Ecto neural progenitor cell (in vitro differentiated cells): ENCODE measurements at places on chromosomes 7 and 10.

- no peak for DNase-seq
Measured at GRCh38 chr7:123652406-123652805, 3.3 kb upstream of the LMOD2 start.

- no peak for DNase-seq
Measured at GRCh38 chr7:105376908-105377533, 11.7 kb downstream of the SRPK2 start.

DNA sequence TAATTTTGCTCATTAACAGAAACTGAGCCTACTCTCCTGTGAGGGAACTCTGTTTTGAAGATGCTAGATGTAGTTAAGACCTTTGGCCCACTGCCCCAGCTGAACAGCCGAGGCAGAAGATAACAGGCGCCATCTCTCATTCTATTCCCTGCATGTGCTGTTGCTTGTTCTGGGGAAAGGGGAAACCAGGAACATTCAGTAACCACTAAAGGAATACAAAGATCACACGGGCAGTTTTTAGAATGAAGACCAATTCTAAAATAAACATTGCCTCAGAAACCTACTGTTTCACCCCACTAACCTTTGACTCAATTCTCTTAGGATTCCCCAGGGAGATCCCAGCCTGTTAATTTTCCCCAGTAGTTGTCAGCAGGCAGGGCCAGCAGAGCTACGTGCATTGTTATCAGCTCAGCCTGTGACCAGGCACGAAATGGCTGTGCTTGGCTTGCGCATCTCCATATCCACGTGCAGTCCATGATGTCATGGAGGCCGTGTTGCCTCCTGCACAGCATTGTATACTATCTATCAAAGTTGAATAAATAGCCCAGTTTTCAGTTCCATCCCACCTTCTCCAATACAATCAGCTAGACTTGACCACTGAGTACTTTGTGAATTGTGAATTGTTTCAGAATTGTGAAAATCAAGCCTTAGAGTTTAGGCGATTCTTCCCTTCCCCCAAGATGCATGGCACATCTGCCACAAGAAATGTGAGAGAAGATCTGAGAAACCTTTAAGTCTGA is 36.0 kb downstream of the ANK3 start:
- no peak for DNase-seq

DNA sequence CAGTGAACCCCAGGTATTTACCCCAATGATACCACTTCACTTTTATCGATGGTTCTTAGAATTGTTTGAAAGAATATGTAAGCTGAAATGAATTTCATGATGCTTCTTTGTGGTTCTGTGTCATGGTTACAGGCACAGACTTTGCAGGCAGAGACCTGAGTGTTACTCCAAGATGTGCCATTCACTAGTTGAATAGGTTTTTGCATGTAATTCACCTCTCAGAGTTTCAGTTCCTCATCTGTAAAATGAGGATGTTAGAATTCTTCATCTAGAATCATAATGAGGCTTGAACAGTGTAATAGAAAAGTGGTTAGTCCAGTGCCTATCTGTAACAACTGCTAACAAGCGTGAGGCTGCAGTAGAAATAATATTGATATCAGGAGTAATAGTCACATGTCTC is 54.6 kb downstream of the VSTM2A start:
- no peak for DNase-seq

- DNase-seq: no peak
Measured at GRCh38 chr7:110142939-110143526, 947.9 kb upstream of the LRRN3 start.

DNA sequence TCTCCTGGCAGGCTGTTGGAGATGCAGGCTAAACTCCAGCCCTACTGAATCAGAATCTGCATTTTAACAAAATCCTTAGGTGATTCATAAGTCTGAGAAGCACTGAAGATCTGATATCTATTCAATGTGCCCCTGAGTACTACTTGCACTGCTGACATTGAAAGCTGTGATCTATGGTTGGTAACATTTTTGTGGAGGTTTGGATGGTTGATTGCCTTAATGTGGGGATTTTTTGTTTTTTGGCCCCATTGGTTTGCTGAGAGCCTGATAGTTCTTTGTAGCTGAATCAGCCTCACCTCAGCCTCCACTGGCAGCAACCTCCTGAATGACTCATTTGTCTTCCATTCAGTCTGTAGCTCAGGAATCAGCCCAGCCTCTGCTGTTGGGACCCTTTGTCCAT is 14.7 kb upstream of the LRRN3 start:
- DNase-seq: no peak

- DNase-seq: no peak
Measured at GRCh38 chr7:140310337-140311002, 87.9 kb downstream of the SLC37A3 start.

DNA sequence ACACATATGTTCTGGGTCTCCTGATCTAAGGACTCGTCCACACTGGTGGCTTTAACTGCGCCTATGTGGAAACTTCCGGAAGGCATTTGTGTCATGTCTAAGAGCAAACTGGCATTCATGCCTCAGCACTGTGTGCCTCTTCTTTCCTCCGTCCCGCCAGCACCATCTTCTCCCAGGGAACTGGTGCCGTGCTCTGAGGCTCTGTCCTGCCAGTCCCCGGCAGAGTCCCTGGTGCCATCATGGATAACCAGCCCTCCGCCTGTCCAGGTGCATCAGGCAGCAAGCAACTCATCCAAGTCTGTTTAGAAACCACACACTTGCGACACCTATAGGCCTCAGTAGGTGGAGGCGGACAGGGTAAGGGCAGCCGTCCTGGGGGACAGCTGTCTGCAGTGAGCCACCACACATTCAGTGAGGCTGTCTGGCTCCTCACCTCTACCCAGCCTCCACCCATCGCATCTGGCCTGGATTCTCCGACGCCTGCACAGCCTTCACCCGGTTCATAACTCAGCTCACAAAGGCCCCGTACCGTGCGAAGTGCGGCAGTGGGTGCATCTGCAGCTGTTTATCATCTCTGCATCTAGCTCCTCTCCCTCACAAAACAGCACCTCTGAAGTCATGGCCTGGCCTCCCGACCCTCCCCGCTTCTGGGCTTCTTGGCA is 162.7 kb downstream of the DIP2C start:
- no peak for DNase-seq

- no peak for DNase-seq
Measured at GRCh38 chr10:16904049-16904448, 86.8 kb upstream of the RSU1 start.

GRCh38 chr7:139883814-139884213 is 54.8 kb downstream of the TBXAS1 start:
- no peak for DNase-seq

DNA sequence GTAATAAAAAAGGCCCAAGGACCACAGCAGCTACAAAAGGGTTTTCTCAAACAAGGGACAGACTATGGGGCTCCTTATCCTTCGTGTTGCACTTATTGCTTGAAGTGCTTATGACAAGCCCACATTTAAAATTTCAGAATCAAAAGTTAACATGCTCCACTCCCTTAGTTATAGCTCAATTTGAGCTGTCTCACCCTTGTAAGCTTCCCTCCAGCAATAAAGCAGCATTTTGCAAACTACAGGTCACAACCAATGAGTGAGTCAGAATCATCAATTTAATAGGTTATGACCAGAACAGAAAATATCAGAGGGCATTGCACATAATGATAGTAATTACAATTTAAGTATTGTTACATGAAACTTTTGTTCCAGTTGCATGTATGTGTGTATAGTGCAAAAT is 53.0 kb downstream of the IMMP2L start:
- DNase-seq: no peak

DNA sequence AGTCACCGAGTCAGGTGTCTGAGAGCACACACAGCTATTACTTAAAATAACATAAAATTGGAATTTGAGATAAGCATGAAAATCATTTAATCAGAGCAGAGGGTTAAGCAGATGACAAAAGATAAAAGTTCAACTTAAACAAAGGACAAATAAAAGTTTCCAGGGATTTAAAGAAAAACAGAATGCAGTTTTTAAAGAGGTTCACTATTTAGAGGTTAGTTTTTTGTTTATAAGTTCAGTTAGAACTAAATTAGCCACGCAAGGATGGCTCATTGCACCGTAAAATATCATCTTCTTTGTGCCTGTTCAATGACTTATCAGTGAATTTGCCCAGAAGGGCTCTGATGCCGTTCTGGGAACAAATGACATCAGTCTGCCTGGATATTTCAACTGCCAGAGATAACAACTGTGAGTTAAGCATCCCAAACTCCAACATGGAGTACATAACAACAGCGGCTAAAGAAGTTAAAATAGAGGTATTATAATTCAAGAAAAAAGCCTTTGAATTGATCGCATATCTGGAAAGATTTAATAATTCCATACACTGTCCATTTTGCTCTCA is 107.8 kb downstream of the ANK3 start:
- no peak for DNase-seq

DNA sequence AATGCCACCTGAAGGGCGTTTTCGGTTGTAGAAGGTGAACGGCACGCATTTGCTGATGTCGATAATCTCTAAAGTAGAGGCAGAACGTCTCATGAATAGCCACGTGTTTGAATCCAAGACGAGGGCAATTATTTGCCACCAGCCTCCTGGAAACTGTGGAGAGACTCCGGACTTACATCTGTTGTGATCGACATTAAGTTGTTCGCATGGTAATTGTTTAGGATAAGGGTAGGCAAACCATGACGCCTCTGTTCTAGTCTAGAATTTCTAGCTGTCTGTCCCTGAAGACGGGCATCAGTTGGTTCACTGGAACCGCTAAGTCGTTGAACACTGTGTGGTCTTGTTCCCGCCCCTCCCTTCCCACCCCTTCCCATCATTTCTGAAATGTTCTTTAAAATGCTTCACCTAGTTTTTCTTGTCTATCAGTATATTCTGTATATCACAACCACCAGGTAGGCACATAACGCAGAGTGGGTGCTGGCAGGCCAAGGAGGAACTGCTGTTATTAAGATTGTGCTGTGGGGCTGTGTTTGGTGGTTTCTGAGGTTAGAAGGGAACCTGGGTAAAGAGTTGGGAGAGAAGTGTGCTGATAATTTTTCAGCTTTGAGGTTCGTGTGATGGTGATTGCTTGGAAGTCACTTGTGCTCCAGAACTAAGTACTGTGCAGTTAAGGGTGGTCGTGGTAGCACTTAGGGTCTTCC is 1.2 kb downstream of the UBE3C start:
- no peak for DNase-seq

GRCh38 chr7:391961-392524 is 102.1 kb downstream of the FOXL3 start:
- no peak for DNase-seq

GRCh38 chr7:93092757-93093370 is 24.9 kb downstream of the SAMD9 start:
- no peak for DNase-seq

GRCh38 chr10:83432261-83433045 is 706.9 kb upstream of the GHITM start:
- DNase-seq: no peak

GRCh38 chr7:23373151-23374004 is 74.2 kb downstream of the MALSU1 start:
- DNase-seq: no peak

- no peak for DNase-seq
Measured at GRCh38 chr7:28732071-28732869, 225.9 kb downstream of the TRIL start.

DNA sequence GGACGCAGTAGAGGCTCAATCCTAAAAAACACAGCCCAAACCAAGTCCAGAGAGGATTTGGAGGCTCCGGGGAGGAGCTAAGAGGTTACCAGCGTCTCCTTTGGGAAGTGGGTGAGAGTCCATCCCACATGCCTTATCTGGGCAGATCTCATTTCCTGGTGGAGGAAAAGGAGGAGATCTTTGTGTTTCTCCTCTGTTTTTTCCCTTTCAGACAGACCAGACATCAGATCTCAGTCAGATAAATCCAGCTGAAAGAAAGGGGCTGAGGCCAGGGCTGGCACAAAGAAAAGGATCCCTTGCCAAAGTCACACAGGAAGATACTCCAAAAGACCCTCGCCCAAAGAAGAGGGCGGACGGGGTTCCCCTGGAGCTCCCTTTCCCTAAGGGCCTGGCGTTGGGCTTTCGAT is 58.3 kb upstream of the COMTD1 start:
- DNase-seq: no peak

DNA sequence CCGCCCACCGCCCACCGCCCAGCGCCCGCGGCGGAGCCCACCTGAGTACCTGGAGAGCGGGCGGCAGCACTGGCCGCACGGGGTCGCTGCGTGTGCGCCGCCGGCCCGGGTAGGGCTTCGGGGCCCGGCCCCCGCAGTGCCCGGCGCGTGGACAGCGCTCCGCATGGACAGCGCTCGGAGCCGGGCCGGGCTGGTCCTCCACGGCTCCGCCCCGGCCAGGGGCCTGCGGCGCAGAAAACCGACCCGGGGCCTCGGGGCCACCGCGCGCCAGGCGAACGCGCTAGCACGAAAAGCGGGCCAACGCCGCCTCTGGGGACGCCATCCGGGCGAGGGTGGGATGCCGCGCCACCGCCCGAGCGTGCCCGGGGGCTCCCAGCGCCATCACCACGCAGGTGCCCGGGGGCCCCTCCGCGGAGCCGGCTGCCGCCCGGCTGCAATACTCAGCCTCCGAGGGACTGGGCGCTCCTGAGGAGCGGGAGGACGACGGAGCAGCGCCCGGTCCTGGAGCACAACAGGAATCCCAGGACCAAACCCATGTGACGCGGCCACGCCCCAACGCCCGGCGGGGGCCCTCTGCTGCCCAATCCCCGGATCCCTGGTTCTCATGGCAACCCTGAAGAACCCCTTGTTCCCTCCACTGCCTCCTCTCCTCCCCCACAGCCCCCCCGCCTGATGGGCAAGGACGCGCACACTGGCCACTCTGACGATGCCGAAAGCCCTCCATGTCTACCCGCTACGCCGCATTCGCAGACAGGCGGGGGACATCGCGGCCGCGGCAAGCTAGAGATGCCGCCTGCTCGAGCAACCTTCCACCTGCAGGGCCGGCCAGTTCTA is at the start of gene GRB10:
GRB10 (minus strand) TSS at position 522 of the 834 bp plus-strand sequence. CDS start 50,574 bp downstream, outside the sequence.
- peak; percentile 83 for DNase-seq

- no peak for DNase-seq
Measured at GRCh38 chr7:143811-144453, 48.4 kb upstream of the FAM20C start.

- DNase-seq: no peak
Measured at GRCh38 chr7:39413636-39414223, 152.5 kb upstream of the YAE1 start.

- DNase-seq: no peak
Measured at GRCh38 chr10:24988831-24989640, 26.9 kb downstream of the ENKUR start.

DNA sequence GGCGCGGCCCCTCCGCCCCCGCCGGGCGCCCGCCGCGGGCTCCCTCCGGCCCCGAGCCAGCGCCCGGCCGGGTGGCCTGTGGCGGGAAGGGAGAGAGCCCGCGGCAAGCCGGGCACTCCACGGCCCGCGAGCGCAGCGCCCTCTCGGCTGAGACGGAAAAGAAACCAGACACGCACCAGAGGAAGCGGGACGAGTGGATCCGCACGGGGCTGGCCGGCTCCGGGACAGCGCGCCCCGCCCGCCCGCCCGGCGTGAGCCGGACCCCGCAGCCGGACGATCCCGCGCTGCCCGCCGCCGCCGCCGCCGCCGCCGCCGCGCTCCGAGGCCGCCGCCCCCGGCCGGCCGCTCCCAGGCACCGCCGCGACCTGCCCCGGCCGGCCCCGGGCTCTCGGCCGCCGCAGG is 300 bp downstream of the ARHGAP21 start:
- peak; percentile 81 for DNase-seq

GRCh38 chr10:112519133-112519761 is 72.2 kb downstream of the VTI1A start:
- no peak for DNase-seq
